ENCODE measurements at places on chromosomes 12 and 14.

- no peak for DNase-seq
Observed at GRCh38 chr14:26839481-26839880, 241.6 kb upstream of the NOVA1 start.

- DNase-seq = no peak
Observed at GRCh38 chr14:32203928-32204357, 874 bp upstream of the RNU6-8 start.

DNA sequence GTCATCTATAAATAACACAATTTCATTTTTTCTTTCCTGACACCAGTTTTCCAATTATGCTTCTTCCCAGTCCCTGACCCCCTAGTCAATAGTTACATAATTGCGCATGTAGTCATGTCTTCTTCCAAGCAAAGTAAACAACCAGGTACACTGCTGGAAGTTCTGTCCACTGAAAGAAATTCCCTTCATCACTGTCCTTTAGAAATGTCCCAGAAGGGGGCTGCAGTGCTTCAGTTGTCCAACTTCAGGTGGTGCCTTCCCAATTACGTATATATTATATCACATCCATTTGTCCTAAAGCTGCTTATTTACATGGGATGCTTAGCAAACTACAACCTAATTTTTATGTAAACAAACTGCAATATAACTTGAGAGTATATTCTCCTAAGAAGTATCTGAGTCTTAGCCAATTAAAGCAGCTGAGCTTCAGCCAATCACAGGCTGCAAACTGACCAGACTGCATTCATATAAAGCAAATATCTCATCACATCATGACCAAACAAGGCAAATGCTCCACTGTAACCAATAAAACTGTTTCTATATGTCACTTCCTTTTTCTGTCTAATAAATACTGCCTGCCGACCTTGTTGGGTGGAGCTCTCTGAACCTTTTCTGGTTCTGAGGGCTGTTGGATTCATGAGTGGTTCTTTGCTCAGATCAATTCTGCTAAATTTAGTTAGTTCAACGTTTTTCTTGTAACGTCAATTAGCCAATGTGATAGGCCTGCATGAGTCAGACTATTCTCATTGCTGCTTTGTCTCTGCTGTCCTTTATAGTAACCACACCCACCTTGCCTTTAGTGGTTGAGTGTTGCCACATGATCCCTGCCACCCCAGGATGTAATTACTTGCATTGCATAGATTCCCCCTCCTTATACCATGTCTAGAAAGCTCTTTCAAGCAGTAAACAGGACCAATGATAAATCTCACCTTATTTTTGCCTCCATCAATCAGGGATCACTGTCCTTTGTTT is 239.3 kb downstream of the ALG10B start:
- no peak for DNase-seq

DNA sequence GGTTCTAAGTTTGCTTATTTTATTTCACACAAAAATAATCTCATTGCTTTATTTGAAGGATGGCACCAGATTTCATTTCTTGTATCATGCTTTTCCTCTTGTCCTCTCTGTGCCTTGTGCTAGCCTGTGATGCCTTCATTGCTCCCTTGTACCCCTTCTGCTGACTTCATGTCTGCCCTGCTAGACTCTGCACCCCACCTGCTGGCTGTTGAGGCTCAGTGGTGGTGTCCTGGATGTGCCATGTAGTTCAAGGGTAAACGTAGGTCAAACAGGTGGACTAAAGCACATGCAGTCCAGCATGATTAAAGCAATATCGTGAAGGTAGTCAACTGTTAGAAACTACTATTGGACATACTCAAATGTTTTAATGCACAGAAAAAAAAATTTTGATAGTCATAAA is 21.6 kb downstream of the MRPS35 start:
- no peak for DNase-seq

- no peak for DNase-seq
Observed at GRCh38 chr12:101929365-101930041, 52.1 kb downstream of the DRAM1 start.

GRCh38 chr14:104406831-104407230 is 172.7 kb upstream of the C14orf180 start:
- no peak for DNase-seq

DNA sequence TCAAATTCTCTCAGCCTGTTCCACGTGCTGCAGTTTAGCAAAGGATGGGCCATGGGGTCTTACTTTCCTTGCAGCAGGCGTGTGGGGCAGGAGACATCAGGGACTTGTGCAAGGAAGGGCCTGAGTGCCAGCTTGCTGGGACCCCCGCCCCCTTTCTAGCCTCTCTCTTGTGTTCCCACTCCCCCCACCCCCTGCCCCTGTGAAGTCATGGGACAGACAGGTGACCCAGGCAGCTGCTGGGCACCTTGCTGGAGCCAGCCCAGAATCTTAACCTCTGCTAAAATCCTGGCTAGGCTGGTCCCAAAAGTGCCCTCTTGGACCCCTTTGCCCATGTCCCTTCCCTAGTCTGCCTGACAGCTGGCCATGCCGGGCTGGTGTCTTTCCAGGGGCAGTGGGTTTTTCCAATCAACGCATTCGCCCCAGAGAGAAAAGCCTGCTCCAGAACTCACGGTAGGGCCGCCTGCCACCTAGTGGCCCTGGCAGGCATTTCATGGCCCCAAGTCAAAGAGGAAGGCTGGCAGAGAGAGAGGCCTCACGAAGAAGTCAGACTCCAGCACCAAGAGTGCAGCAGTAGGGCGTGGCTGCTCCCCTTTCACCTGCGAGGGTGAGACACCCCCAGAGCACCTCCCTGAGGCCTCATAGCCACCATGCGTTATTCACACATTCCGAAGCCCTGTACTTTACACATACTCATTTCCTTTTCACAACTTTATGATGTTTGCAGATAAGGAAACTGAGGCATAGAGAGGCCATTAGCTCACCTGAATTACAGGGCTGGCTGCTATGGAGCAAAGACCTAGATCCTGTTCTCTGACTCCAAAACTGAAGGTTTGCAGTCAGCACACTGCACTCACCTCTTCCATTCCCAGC is 67.4 kb downstream of the LGMN start:
- peak; percentile 55 for DNase-seq

GRCh38 chr14:103334644-103335622 is 896 bp downstream of the EIF5 start:
- no peak for DNase-seq

DNA sequence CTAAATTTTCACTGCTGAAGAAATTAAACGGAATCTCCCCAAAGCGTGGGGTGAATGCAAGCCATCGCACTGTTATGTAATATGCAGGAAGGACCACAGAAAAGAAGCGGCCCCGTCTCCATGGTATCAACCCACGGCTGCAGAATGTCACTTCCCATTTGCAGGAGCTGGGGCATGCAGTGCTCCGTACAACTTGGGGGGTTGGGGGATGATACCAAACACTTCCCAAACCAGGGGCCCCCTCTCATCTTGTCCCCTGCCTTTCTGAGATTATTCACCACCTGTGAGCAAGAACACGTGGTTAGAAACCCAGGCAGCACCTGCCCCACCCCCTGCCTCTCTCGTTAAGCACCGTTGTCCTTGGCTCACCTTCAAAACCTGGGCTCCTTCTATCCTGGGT is 505.1 kb upstream of the TMEM132C start:
- no peak for DNase-seq

DNA sequence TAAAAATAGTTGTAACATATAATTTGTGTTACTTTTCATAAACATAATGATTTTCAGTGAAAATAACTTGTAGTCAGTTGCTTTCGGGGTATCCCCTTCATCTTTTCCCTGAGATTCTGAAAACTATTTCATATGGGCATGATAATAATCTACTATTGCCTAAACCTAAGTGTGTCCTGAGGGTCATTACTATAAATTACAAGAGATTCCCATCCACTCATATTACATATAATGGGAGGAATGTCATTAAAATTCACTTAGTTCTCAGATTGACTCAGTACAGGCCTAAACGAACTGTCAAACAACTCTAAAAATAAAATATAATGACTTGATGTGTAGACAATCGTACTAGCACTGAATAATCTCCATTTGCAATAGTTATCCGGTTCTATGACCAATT is 72.7 kb downstream of the PTPRR start:
- DNase-seq = no peak

- DNase-seq = no peak
Observed at GRCh38 chr14:52266179-52266578, 1.3 kb upstream of the PTGDR start.

DNA sequence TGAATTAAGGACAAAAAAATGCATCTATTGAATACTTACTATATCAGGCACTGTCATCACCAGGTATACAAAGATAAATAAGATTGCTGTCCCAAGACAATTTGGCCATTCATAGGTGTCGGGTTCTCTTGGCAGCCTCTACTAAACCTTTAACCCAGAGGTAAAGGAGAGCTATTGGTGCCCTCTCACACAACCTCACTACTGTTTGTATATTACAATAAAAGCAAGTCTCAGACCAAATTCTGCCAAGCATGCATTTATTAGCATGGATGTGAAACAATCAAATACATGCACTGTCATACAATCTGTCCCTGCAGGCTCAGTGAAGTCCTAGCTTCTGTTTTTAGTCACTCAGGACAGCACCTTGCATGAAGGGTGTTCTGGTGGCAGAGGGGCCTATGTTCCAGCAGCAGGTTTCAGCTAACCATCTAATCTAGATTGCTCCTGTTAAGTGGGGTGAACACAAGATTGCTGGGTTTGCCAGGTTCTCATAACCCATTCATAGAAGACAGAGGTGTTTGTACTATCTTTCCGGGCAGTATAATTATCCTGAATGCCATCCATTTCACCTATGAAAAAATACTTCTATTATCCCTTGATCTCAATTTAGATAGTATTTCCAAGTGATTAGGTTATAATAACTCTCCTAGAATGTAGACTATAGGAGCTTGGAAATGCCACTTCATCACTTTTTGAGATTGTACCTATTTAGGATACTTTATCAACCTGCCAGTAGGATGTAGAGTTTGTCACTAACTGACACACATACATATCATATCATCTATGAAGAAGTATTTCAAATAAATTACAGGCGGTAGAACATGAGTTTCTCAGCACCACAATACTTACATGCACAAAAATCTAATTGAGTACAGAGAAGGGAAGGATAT is 254.0 kb upstream of the KRR1 start:
- no peak for DNase-seq

DNA sequence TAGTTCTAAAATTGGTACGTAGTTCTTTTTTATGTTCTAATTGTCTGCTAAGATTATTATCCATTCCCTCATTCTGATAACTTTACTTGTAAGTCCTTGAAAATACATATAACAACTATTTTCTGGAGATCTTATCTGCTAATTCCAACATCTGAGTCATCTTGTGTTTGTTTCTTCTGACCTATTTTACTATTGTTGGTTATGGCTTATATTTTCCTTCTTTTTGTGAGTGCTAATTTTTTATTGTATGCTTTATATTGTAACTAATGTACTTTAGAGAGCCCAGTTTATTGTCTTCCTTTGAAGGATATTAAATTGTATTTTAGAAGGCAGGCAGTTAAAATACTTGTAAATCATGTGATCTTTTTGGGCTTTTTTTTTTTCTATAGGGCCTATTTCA is 149.3 kb upstream of the LRFN5 start:
- DNase-seq = no peak

GRCh38 chr14:66311058-66311457 is 175.1 kb upstream of the CCDC196 start:
- no peak for DNase-seq

DNA sequence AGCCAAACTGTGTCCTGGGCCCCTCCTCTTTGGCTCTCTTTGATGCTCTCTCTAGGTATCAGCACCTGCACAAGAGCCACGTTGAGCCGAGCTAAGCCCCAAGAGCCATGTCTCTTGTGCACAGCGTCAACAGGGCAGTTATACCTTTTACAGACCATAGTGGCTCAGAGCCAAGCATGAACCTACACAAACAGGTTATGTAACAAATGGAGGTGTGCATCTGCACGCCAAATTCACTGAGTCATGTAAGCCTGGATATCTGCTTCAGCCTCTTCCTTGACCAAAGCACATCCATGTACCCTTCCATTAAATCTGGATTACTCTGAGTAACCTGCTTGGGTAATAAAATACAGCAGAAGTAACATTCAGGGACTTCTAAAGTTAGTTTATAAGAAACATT is 509.7 kb downstream of the NAV3 start:
- DNase-seq = no peak

DNA sequence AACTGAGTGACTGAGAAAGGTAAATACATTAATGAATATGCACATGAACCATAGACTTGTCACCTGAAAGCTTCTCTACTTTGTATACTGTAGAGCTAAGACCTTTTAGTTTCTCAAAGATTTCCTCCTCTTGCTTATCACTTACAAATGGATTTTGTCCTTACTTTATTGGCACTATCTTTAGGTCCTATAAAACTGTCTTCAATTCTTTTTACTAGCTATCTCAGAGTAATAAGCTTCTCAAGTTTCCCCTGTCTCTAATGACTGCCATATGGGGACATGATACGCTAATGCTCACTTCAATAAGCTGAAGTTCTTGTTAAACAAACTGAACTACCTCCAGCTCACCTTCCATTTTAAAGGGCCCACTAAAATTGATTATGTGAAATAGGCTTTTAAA is 468.2 kb upstream of the CCDC196 start:
- no peak for DNase-seq

- no peak for DNase-seq
Observed at GRCh38 chr12:31591380-31591901, 505 bp upstream of the DENND5B start.

GRCh38 chr14:26730929-26731618 is 133.2 kb upstream of the NOVA1 start:
- no peak for DNase-seq

- DNase-seq = peak; percentile 22
Observed at GRCh38 chr12:124036657-124037109, 63.7 kb downstream of the ZNF664 start.

GRCh38 chr12:42125388-42125767 is 19.3 kb downstream of the GXYLT1 start:
- DNase-seq = no peak

GRCh38 chr14:44803239-44803905 is 158.4 kb downstream of the KLHL28 start:
- DNase-seq = peak; percentile 4

DNA sequence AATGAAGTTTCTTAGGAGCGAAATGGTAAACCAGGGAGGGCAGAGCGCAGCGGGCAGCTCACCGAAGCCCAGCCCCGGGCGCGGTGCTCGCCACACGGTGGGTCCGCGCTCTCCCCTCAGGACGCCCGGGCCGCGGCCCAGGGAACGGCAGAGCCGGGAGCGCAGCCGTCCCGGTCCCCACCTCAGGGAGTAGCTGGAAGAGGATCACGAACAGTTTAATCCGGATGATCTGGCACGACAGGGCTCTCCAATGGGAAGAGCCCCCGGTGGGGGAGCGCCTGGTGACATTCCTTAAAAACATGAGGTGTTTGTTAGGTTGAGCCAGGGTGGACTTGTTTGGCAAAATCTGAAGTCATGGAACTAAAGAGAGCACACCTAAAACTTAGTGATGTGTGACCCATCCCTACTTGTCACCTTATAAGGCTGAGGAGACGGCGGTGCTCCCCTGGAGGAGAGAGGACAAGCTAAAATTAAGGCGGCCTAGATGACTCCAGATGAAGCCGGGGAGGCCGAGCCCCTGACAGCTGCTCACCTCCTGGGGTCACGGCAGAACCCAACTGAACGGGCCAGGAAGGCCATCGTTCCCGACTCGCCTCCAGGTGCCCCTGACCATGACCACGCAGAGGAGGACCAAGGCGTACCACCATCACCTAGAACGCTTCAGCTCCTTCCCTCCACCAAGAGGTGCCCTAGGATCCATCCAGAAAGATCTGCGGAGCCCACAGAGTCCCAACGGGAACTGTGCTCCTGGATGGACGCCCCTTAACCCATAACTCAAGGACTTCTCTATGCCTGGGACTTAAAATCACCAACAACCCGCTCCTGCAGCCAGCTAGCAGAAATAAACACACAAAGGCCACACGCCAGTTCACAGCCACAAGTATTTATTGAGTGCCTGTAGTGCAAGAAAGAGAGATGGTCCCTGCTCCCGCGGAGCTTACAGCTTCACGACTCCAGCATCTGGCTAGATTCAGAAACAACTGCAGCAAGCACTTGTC is 866 bp upstream of the PITPNM2 start:
- no peak for DNase-seq

Data from GM18507 (cell line).